Mesothelial cell of epicardium (in vitro differentiated cells): ENCODE measurements at places on chromosomes 1 and 21. TPM values are rescaled to one million over a fixed set of nuclear protein-coding genes. Genes with fewer than 3 reads are reported as not detected.

CAPN8 gene
- 0.40 to 0.63 TPM in 2 of 3 replicates, not detected in the other for total RNA-seq

OR10Z1 gene
- not detected in 3 replicates for total RNA-seq

ALDH9A1 gene
- total RNA-seq: 35.2 to 36.0 TPM (median 35.4 TPM) in 3 replicates

BCAR3 gene
- 9.0 to 9.2 TPM (median 9.1 TPM) in 3 replicates for total RNA-seq

TMEM82 gene
- not detected in 3 replicates for total RNA-seq

LCE2B gene
- not detected in 3 replicates for total RNA-seq
